Lower lobe of right lung (tissue), 2 donors: ENCODE measurements at places on chromosomes 2 and 18. TPM values are rescaled to one million over a fixed set of nuclear protein-coding genes. Genes with fewer than 3 reads are reported as not detected.

- DNase-seq = no peak
Observed at GRCh38 chr2:218788529-218789255, 6.7 kb downstream of the CYP27A1 start.

GRCh38 chr2:158127380-158127804 lies 25.7 kb downstream of the UPP2 start:
- DNase-seq = no peak

GRCh38 chr2:26164641-26165211 lies 8.2 kb upstream of the GAREM2 start:
- DNase-seq = peak; percentile 8

GRCh38 chr2:159637240-159637639 lies 20.9 kb upstream of the BAZ2B start:
- no peak for DNase-seq

- no peak for DNase-seq
Observed at GRCh38 chr2:105294844-105295481, 34.6 kb downstream of the TGFBRAP1 start.

- DNase-seq = no peak
Observed at GRCh38 chr2:8380566-8380965, 301.3 kb upstream of the ID2 start.

GRCh38 chr2:65522922-65523321 lies 90.5 kb upstream of the SPRED2 start:
- DNase-seq = no peak

GRCh38 chr2:230669386-230669950 lies 43.2 kb upstream of the CAB39 start:
- no peak for DNase-seq

- peak; percentile 92 for DNase-seq
Observed at GRCh38 chr2:238256594-238257104, 16.8 kb upstream of the HES6 start.

- DNase-seq = no peak
Observed at GRCh38 chr2:168064011-168064998, 183.1 kb downstream of the STK39 start.

DNA sequence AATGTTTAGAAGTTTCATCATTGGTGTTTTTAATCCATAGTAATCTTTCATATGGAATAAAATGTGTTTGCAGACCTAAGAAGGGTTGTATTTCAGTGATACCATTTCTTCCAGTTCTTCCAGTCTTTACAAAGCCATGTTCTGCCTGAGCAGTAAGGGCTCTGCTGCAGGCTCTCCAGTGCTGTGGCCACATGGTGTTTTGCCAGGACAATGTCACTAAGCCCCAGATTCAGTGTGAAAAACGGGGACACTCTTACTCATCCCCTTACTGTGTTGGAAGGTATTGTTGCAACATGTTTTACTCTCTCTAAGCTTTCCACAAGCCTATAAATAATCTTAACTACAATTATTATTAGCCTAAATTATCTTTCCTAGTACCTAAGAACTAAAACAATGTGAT lies 481.4 kb upstream of the CDH7 start:
- DNase-seq = no peak

DNA sequence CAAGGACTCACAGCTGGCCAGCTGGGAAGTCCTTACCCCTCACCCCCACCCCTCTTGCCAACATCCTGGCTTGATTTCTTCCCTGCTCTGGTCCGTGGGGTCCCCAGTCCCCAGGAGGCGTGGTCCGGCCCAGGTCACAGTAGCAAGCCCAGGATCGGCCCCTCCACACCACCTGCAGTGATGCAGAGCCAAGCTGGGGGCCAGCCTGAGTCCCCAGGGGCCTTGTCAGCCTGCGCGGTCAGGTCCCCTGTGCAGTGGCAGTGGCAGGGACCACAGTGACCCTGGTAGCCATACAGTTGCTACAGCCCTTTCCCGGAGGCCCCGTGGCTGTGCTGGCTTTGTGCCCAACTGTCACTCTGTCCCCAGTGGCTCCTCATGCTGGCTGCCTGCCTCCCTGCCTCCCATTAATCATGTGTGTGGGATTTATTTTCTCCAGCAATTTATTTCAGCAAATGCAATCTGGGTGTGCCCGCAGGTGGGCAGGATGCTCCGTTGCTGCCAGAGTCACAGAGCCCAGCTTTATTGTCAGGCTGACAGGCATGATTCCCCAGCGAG lies 8.8 kb upstream of the PRSS56 start:
- no peak for DNase-seq

- DNase-seq = no peak
Observed at GRCh38 chr2:133641942-133642725, 73.9 kb upstream of the NCKAP5 start.

- DNase-seq = no peak
Observed at GRCh38 chr2:79612999-79613398, 100.1 kb downstream of the CTNNA2 start.

- DNase-seq = no peak
Observed at GRCh38 chr18:28175930-28176697, 816 bp downstream of the CDH2 start.

- peak; percentile 62 for DNase-seq
Observed at GRCh38 chr2:233424154-233424951, 70.1 kb downstream of the DGKD start.

DNA sequence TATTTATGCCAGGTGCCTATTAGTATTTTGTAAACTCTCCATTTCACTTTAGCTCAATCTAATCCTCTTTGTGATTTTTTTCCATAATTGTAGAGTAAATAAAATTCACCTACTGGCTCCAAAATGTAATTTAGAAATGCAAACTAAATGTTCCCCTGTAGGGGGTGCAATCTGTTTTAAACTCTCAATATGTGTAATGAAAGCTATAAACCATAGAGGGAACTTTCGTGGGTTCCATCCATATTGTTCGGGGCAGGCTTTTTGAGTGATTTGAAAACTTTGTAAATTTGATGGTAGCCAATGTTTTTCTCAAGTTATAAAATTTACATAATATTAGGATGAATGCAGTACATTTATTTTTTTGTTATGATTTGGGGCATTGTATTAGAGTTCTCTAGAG lies 49.4 kb downstream of the TSPYL6 start:
- DNase-seq = no peak

- no peak for DNase-seq
Observed at GRCh38 chr2:215736653-215737290, 276.6 kb downstream of the MREG start.

- DNase-seq = no peak
Observed at GRCh38 chr2:212547716-212548454, 9.3 kb upstream of the ERBB4 start.

DNA sequence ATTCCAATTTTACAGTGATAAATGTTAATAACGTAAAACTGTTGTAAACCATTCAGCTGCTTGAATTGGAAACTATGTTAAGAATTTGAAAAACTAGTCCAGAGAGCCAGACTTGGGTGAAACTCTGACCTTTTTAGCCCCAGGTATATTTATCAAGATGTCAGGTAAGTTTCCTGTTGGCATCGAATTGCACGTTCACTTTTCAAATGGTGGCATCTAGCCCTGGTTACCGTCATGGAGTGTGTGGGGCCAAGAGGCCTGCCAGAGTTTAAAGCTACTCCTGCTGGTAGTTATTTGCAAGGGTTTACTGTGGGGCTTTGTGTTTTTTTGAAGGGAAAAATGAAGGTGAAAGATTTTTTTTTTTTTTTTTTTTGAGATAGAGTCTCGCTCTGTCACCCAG lies 109.9 kb downstream of the WDSUB1 start:
- DNase-seq = no peak

GRCh38 chr18:8507915-8508705 lies 101.1 kb upstream of the RAB12 start:
- DNase-seq = no peak

DNA sequence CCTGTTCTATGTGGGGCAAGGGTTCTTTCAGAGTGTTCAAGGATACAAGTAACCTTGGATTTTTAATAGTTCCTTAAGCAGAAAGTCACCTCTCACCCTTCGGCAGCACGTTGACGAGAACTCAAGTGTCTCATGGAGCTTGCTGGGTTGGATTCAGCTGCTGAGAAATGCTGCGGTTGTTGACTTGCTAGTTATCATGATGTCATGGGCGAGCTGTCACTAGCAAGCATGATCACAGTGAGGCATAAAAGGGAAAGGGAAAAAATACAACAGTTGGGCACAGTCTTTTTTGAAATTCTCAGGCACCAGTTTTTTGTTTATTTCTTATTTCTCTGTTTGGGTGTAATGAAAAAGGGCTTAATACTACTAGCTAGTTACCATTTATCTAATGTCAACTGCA lies 53.2 kb downstream of the ADCYAP1 start:
- DNase-seq = no peak

DNA sequence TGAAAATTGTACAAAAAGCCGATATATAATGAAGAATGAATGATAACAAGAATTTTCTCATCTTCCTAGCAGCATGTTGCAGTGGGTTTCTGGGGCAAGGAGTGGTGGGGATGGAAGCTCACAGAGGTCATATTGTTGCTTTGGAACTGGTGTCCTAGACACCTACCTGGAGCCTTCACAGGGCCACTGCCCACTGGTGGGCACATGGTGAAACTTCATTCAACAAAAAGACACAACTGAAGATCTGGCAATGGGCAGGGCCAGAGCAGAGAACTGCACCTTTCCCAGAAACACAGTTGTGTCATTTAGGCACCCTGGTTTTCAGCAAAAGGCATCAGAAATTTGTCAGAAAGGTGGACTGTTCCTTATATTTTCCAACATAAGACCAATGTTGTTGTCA lies 115.3 kb downstream of the FHOD3 start:
- DNase-seq = no peak

CRIM1 gene
- total RNA-seq = 105 TPM

TUBA3E gene
- not detected for total RNA-seq

SERPINB4 gene
- not detected for total RNA-seq

CROCC2 gene
- total RNA-seq = 3.4 TPM

PARD3B gene
- total RNA-seq = 23.8 TPM

ARHGAP15 gene
- total RNA-seq = 18.5 TPM

NGEF gene
- 1.7 TPM for total RNA-seq
